Glomerular endothelial cell (primary cell): ENCODE measurements at places on chromosomes 7 and 10. TPM values are rescaled to one million over a fixed set of nuclear protein-coding genes. Genes with fewer than 3 reads are reported as not detected.

Gene ADCYAP1R1
- total RNA-seq: not detected in 2 replicates

- no peak for DNase-seq
Measured at GRCh38 chr7:122983261-122983660, 12.2 kb downstream of the TAS2R16 start.

Gene HOXA11
- total RNA-seq: 2.0 and 5.0 TPM in 2 replicates

DNA sequence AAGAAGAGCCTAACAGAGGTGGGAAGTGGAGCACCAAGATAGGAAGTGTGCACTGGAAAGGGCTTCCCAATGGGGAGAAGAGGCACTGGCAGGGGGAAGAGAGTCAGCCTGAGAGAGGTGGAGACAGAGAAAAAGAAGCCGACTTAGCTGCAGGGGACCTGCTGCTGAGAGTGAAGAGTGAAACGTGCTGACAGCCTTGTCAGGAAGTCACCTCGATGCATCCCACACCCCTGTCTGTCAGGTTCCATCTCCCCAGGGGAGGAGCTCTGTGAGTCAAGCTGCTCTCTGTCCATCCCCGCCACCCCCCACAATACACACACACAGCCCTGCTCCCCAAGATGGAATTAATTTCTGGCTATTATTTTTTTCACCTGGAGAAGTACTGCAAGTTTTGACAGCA is 14.0 kb downstream of the KAZALD1 start:
- DNase-seq: no peak

Gene UNCX
- not detected in 2 replicates for total RNA-seq

- DNase-seq: no peak
Measured at GRCh38 chr10:118362103-118362502, 20.0 kb upstream of the FAM204A start.

Gene PPP1R3C
- total RNA-seq: 0.87 and 1.3 TPM in 2 replicates

- DNase-seq: no peak
Measured at GRCh38 chr7:27186668-27187474, 1.8 kb upstream of the HOXA11 start.

GRCh38 chr7:132650498-132650897 is 74.2 kb upstream of the PLXNA4 start:
- no peak for DNase-seq

Gene GBX1
- not detected in 2 replicates for total RNA-seq

- no peak for DNase-seq
Measured at GRCh38 chr7:107077699-107078516, 33.4 kb downstream of the PRKAR2B start.

- no peak for DNase-seq
Measured at GRCh38 chr7:132791036-132791435, 214.8 kb upstream of the PLXNA4 start.

DNA sequence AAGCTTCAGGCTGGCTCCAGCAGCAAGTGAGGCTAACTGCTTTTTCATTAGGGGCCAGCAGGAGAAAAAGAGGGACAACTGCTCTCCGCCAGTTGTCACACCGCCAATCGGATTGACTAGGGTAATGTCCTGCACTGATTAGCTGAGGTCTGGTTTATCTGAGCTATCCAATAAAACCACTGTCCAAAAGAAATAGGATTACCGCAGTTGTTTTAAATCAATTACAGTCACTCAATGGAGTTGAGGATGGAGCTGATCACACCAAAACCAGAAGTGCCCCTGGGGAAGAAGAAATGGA is 351.4 kb upstream of the NPVF start:
- DNase-seq: no peak

Gene PLCE1
- total RNA-seq: 0.19 and 0.29 TPM in 2 replicates

Gene KIF11
- total RNA-seq: 4.5 and 9.6 TPM in 2 replicates

- no peak for DNase-seq
Measured at GRCh38 chr10:117189557-117189956, 7.7 kb upstream of the KCNK18 start.

Gene MYOZ1
- not detected in 2 replicates for total RNA-seq
